Suppressor macrophage (primary cell): ENCODE measurements at places on chromosomes 2 and 18.
A peak's percentile ranks its signal among the peaks of the same experiment; 100 is the strongest.

DNA sequence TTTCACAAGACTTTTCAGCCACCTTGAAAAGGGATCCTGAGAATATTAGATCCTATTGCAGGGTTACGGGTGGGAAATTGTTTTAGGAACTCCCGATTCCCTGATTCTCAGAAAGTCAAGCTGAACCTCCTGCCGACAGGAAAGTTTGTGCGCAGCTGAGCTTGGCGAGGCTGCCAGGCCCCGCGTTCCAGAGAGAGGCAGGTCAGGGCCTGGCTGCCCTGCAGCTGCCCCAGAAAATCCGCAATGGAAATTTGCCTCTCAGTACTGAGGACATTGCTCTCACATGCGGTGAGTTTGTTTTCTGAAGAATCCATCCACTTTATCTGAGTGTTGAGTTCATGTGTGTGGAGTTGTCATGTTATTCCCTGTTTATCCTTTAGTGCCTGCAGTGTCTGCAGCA, 144.2 kb downstream of the RTP5 start:
- no peak for DNase-seq

DNA sequence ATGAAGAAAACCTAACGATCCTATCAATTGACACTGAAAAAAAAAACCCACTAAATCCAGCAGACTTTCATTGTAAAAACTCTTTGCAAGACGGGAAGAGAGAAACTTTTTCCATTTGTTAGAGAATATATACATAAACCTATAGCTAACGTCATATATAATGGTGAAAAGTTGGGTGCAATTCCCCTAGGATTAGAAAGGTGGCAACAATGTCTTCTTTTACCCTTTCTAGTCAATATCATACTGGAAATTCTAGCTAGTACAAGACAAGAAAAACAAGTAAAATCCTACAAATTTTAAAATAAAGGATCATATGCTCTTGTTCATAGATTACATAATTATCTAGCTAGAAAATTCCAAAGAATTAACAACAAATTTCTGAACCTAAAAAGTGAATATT, 1596.5 kb upstream of the LRRTM1 start:
- no peak for DNase-seq

- DNase-seq, result no peak
Observed at GRCh38 chr18:45666520-45666919, 51.2 kb downstream of the SLC14A2 start.

DNA sequence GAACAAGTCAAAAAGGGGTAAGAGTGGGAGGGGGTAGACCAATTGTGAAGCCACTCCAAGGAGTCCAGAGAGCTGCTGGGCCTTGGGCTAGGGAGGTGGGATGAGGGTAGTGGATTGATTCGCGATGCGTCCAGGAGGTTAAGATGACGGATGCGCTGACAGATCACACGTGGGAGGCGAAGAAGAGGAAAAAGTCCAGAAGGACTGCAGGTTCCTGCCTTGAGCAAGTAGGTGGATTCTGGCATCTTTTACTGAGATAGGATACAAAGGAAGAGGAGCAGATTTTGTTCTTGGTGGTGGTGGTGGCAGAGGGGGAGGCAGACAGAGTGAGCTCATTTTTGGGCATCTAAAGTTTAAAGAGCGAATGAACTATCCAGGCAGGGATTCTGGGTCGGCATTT, 76.5 kb downstream of the KCTD1 start:
- no peak for DNase-seq

GRCh38 chr2:12720278-12720620, 3.5 kb downstream of the TRIB2 start:
- peak; percentile 45 for DNase-seq

DNA sequence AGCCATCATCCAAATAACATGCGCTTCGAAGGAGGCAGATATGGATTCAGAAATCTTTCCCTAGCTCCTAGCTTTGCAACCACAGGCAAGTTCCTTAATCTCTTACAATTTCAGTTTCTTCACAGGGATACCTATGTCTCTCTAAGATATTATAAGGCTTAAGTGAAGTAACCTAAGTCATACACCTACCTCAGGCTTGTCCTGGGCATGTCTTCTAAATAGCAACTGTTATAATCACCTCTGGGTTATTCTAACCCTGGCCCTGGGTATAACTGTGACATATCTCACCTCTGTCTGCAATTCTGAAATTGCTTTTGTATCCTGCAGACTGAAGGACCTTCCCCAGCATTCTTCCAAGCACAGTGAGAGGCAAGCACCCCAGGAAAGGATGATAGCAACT, 8.3 kb upstream of the TBC1D8 start:
- no peak for DNase-seq

- DNase-seq, result no peak
Observed at GRCh38 chr18:25346561-25346960, 5.4 kb downstream of the ZNF521 start.

DNA sequence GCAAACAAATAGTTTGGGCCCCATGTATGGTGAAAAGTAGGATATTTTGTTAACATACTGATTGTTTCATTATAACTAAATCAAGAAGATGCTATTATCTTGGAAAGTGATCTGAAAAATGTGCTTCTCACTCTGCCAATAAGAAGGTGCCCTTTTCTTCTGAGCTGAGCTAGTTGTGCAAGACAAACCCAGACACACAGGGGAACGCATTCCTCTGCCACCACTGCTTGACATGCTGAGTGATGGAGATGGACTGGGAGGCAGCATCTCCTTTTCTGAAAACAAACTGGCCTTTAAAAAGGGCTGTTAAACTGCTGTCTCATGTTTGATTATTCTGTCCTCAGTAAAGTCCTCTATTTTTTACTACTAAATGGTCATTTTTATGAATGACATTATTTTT, 1989.9 kb upstream of the CELF4 start:
- DNase-seq, result no peak
